Heart left ventricle (tissue), 16 donors: ENCODE measurements at places on chromosomes 3 and 15. TPM values are rescaled to one million over a fixed set of nuclear protein-coding genes. Genes with fewer than 3 reads are reported as not detected.

The SERINC4 gene
- total RNA-seq = 0.32 TPM

The REC114 gene
- total RNA-seq = not detected

The LACTB gene
- total RNA-seq = 22.7 TPM

The PRTG gene
- total RNA-seq = 1.6 TPM

The CGNL1 gene
- total RNA-seq = 23.4 TPM

The NAALADL2 gene
- total RNA-seq = 8.5 TPM

GRCh38 chr3:94811836-94812235, 749.0 kb downstream of the NSUN3 start:
- no peak for DNase-seq

DNA sequence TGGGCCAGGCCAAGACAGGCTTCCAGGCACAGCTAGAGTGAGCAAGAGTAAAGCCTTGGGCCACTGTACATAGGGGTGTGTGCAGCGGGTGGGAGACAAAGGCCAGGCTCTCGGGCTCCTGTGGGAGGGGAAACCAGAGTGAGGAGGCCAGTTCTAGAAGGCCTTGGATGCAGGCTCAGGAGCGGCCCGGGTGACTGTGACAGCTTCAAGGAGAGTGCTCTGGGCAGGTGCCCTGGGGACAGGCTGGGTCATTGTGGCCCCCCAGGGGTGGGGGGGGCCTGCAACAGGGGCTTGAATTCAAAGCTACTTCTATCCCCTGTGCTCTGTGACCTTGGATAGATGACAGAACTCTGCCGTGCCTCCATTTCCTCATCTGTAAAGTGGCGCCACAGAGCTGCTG, 109.2 kb downstream of the DNAJB8 start:
- DNase-seq = no peak

DNA sequence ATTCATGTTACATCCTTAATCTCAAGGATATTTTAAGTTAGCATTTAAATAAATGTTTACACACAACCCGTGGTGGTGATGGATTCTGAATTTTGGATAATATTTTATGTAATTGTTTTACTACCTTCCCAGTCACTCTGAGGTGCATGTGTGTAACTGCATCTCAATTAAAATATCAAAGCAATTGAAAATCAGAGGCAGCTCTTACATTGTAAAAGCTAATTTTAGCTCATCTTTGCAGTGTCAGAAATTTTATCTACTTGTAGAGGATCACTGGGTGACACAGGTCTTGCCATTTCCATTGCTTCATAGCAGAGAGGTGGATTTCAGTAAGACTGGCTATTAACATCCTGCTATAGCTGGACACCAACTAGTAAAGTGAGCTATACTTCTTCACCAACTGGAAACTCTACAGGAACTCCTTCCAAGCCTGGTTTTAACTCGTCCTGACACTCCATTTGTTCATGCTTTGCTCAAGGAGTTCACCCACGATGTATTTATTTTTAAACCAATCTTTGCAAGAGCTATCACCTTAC, 19.6 kb upstream of the MITF start:
- no peak for DNase-seq

DNA sequence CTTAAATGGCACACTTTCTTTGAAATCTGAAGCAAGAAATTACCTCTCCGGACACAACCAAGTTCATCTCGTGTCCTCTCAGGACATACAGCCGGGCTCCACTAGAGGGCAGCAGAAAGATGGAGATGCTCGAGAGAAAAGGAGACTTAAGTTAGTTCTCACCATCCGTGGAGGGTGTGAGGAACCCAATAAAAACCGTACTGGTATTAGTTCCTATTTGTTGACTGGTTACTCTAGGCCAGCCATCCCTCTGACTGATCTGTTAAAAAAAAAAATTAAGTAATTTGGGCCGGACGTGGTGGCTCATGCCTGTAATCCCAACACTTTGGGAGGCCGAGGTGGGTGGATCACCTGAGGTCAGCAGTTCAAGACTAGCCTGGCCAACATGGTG, 7.9 kb upstream of the CYP11A1 start:
- DNase-seq = peak; percentile 69

DNA sequence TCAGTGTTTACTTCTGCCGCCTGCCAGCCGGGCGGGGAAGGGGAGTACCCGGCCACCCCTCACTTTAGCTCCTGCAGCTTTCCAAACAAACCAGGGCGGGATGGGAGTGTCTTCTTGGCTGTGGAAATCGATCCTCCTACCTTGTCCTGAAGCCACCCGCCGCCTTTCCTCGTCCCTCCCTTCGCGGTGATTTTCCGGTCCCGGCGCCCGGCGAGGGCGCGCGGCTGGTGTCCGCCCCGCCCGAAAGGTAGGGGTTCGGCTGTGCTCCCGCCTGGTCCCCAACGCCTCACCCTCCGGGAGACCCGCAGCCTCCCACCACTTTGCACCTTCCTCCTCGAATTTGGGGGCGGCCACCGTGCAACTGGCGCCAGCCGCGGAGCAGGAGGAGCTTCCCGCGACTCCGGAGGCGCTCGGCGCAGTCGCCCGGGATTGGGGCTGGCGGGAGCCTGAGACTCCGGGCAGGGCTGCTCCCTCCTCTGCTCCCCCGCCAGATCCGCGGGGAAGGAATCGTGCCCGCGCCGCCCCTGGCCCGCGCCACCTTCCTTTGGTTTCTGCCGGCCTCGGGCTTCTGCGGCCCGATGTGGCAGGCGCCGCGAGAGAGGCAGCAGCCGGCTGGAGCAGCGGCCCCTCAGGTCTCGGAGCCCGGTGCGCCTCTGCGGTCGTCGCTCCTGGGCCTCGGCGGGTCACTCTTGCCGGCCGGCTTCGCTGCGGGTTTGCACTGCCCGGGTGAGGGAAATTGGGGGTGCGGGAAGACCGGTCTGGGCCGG, 30.7 kb upstream of the ST3GAL6 start:
- peak; percentile 73 for DNase-seq

GRCh38 chr15:73305331-73306211, 63.2 kb downstream of the HCN4 start:
- DNase-seq = peak; percentile 50

DNA sequence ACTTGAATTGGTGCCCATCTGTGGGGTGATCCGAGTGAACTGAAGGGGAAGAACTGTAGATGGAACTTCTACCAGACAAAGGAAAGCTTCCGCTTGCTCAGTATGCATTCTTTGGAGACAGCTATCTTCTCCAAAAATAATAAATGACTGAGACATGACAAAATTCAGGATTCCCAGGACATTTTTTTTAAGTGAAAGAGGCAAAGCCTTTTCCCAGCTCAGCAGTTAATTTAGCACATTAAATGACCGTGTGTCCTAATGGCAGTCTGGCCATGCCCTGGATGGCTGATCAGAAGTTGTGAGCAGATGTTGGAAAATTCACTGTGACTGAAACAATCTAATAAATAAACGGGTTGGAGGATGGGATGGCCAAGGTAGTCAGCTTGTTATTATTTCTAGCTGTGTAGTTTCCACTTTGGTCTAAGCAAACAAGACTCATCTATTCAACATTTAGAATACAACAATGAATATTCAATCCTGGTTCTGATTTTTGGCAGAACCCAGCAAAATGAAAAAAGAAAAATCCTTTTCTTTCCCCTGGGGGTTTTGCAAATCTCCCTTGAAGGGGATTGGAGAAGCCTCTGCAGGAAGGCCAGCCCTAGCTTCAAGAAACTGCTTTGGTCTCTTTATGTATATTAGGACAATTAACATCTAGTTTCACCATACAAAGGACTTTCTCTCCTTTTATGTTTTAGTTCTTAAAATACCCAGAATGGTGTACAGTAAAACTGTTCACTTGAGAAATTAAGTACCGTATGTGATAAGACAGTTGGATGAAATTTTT, 540.9 kb upstream of the MDFIC2 start:
- no peak for DNase-seq

- DNase-seq = no peak
Observed at GRCh38 chr3:196357905-196358304, 19.7 kb upstream of the TM4SF19 start.

DNA sequence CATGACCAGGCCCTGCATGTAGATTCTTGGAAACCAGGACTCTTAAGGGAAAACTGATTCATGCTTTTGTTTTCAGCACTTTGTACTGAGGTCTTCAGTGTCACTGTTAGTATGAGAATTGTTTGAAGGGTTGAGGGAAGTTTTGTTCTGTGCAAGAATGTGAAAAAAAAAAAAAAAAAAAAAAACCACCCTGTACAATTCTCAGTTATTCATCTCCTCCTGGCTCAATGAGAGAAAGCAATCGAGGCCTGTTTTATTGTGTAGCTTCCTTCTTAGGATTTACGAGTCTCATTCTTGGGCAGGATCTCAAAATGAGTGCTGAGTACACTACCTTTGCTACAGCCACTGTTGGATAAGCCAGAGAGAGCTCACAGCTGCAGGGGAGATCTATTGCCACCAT, 469.5 kb downstream of the CNTN4 start:
- DNase-seq = no peak

DNA sequence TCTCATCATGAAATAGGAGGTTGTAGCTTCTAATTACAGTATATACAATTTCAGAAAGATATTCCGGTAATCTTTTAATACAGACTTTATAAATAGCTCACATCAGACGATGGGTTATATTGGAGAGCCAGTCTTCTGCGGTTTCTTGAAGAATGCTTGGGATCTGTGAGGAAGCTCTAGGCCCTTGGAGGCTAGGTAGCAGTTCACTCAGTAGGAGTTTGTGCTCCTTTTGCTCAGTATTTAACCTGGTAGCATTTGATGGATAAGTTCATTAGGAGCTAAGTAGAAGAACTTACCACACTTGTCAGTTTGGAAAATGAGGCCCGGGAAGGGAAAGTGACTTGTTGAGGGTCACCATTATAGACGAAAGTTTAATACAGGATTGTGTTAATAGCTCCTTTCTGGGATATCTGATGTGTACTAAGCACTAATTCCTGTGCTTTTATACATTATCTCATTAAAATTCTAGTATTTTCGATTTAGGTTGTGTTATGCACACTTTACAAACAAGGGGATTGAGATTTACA, 2.8 kb downstream of the FNDC3B start:
- DNase-seq = no peak
